ENCODE measurements at places on chromosomes 16 and 17.

DNA sequence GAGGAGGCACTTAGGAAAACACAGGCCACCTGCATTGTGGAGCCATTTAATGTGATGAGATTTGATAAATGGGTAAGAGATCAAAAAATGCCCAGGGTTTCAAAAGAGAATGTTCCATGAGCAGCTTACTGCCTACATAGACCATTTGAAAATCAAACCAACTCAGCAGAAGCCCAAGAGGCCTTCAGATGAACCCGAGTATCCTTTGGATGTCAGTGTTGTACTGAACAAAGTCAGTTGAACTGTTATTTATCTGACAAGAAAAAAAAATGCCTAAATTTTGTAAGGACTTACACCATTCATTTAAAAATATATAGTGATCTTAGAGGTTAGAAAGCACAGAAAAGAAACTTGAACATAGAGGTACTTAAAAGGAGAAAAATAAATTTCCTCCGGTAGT lies 381.7 kb downstream of the ZFHX3 start:
- DNase-seq = no peak

DNA sequence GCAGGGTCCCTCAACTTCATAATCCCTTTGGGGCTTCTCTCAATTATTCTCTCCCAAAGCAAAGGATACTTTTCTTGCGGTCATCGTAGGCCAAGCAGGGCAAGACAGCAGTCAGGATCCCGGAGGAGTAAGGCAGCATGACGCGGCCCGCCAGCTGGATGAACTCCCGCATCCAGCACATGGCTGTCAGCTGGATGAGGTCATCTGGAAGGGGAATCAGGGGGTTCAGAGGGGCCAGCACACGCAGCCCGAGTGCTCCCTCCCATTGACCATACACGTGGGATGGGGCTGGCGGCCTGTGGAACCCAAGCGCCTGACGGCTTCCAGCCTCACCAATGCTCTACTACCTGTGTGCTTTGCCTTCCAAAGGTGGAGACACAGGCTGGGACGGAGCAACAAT lies 19.2 kb downstream of the VAC14 start:
- DNase-seq = no peak

GRCh38 chr17:76744747-76745146 lies 6.8 kb downstream of the MFSD11 start:
- DNase-seq = no peak

GRCh38 chr17:71922439-71922838 lies 198.4 kb upstream of the SOX9 start:
- DNase-seq = no peak

DNA sequence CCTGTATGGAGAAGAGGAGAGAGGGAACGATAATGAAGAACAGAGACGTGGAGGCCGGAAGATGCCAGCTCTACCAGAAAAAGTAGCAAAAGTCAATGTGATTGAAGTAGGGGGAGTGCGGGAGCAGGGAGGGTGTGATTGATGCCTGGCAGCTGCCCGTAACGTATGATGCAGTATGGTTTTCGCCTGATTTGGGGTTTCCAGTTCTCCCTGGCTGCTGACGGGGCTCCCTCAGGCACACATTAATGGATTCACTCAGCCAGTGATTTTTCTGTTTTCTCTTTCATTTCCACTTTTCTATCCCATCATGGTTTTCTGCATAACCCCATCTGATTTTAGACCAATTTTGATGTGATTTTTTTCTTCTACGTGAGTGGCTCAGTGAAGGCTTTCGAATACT lies 62.1 kb downstream of the PRKCA start:
- DNase-seq = no peak

GRCh38 chr16:14334366-14335080 lies 263.4 kb downstream of the MRTFB start:
- DNase-seq = no peak

DNA sequence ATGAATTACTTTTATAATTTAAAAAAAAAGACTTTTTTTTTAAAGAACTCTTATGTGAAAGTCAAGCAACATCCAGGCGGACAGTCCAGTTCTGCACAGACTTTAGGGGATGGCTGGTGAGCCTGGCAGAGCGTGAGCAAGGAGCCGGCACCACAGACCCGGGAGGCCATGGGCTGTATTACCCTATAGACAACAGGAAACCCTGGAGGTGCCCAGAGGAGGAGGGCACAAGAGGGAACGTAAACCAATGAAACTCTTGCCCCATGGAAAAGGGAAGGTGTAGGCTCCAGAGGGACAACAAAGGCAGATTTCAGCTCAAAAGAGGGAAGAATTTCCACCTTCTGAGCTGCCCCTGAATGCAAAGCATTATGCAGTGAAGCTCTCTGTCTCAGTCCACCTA lies 25.5 kb upstream of the RPH3AL start:
- no peak for DNase-seq

DNA sequence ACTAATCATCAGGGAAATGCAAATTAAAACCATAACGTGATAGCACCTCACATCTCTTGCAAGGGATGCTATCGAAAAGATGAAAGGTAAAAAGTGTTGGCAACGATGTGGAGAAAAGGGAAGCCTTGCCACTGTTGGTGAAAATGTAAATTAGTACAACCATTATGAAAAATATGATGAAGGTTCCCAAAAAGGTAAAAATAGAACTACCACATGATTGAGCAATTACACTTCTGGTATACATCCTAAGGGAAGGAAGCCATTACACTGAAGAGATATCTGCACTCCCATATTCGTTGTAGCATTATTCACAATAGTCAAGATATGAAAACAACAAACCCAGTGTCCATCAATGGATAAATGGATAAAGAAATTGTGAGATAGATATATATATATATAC lies 21.5 kb downstream of the ABCA10 start:
- no peak for DNase-seq

GRCh38 chr16:69223882-69224281 lies 36.9 kb downstream of the SNTB2 start:
- DNase-seq = no peak

GRCh38 chr16:71865173-71865863 lies 18.7 kb downstream of the ZNF821 start:
- DNase-seq = no peak

- no peak for DNase-seq
These were observed 75.0 kb downstream of the SPAG9 start for GRCh38 chr17:51045621-51046020.

- no peak for DNase-seq
These were observed 69.8 kb downstream of the CLEC16A start for GRCh38 chr16:11014136-11014535.

DNA sequence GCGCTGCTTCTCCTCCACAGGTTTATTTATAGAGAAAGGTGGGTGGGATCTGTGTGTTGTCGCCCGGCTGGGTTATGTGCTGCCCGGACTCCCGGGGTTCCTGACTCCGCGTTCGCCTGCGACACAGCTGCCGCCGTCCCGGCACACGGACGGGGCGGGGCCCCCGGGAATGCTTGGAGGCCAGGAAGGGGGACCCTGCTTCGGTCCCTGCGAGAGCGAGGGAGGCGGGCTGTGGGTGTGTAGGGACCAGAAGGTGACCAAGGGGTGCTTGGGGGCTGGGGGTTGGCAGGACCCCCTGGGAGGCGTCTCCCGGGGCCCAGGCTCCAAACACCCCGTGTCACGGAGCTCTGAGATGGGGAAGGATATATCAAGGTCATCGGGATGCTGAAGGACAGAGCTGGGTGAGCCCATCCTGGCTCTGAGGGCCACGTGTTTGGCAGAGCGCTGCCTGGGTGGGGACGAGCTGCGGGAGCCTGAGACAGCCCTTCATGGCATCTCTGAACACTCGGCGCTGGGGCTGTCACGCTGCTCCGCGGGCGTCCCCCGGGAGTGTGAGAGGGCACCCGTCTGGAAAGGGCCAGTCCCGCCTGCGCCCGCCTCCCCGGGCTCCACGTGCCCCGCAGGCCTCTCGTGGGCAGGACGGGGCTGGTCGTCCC lies 4.2 kb downstream of the CACNA1H start:
- no peak for DNase-seq

DNA sequence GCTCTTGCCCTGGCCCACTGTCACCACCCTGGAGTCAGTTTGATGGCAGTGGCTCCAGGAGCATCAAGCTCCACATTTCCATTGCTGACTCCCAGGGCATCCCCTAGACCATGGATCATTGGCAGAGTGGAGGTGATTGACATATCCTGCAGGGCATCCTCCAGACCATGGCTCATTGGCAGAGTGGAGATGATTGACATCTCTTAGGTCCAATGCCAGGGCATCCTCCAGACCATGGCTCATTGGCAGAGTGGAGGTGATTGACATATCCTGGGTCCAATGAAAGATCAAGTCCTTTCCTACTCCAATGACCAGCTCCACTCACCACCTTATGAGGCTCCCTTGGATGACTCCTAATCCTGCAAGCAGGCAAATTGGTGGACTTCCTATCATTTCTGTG lies 174.3 kb upstream of the NLRP1 start:
- no peak for DNase-seq

DNA sequence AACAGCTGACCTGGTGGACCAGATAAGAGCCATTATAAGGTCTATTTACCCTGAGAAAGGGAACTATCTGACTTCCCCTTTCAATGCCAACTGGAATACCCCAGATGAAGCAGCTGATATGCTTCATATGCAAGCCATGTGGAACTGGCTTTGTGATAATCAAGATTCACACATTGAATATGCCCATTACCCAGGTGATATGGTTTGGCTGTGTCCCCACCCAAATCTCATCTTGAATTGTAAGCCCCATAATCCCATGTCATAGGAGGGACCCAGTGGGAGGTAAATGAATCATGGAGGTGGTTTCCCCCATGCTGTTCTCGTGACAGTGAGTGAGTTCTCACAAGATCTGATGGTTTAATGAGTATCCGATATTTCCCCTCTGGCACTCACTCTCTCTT lies 42.1 kb downstream of the IKZF3 start:
- DNase-seq = no peak

DNA sequence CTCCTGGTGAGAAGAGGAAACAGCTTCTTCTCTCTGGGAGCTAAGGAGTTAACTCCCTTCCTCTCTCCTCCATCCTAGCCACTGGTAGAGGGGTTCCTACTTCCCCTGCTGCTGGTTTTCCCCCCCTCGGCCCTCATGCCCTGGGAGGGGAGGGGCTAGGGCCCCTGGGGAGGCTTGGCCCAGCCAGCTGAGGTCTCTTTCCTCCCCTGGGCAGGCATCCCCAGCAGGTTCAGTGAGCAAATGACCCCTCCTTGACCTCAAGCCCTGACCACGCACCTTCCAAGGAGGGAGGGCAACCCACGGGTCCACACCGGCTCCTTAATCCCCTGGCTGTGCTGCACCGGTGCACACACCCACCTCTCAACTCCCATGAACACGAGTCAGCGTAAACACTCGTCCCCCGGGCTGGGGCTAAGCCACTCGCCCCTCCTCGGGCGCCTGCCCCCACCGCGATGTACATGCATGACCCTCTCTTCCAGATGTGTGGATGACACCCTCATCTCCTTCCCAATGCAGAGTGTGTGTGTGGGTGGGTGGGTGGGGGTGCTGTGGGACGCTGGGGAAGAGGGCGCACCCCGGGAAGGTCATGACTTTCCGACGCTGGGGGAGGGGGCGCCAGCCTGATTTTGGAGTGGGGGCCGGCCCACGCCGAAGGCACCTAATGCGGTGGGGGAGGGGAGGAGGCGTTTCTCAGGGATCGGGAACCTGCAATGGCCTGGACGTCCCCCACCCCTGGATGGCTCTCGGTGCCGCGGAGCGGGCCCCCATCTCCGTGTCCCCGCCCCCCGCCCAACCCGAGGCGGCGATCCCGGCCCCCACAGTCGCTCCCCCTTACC lies 33.7 kb downstream of the SRCIN1 start:
- DNase-seq = no peak

GRCh38 chr17:27793906-27794569 lies 6.3 kb downstream of the NOS2 start:
- DNase-seq = no peak

- DNase-seq = peak; percentile 22
These were observed 629 bp downstream of the GEMIN4 start for GRCh38 chr17:751269-752001.

DNA sequence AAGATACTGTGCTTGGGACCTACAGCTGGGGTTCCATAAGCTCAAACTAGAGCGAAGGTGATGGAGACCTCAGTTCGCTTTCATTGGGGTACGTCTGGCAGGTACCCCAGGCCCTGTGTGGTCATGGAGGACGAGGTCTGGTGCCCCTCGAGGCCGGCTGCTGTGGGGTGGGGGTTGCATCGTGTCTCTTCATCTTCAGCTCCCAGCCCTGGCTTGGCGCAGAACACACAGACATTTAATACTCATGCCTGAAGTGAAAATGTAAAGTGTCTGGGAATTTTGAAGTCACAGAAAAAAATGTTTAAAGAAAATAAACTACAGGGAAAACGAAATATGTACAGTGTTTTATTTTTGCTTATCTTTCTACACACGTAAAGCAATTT lies 80.5 kb downstream of the TBC1D16 start:
- no peak for DNase-seq

DNA sequence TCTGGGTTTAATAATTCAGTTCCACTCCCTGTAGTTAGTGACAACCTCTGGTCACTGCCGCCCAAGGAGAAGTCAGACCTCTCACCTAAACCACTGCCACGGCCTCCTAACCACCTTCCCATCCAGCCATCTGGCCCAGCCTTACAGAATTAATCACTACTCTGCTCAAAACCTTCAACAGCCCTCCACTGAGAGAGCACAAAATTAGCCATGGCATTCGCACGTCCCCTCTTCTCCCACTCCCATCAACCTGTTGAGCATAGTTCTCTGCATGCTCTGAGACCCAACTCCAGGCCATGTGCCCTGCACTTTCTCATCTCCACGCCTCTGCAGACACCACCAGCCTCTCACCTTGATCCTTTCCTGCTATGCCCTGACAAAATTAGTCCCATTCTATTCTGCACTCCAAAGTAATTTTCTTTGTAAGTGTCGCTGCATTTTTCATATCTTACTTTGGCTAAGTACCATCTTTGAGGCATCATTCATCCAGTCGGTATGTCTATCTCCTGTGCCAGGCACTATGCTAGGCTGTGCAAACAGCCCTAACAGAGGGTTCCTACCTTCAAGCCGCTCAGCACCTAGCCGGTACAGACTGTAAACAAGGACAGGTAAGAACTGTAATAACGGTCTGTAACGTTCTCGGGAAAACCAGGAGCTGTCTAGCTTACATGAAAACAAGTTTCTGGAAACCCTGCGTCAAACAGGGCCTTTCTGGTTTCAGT lies 963 bp downstream of the COPRS start:
- no peak for DNase-seq

DNA sequence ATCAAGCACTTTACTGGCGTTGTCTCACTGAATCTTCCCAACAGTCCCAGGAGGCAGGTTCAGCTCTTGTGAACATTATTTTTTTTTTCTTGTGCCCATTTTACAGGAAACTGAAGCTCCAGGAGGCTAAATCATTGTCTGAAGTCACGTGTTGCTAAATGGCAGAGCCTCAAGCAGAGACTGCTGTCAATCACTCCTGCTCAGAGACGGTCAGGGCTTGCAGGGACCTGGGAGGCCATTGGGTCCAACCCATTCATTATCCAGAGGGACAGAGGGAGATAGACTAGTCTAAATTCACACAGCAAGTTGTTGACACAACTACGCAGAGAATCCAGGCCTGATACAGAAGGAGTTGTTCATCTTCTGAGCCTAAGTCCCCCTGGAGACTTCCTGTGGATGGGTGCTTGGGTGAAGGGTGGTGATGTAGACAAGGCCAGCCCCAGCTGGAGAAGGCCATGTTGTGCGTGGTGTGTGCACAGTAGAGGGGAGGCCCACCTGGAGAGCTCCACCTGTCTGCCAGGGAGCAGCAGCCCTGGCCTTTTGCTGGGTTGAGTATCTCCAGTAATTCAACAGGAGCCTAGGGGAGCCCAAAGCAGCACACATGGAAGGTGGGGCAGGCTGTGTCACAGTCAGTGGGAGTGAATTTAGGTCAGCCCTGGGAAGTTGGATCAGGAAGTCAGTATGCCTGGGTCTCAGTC lies 24.3 kb upstream of the C1QL1 start:
- no peak for DNase-seq

- DNase-seq = peak; percentile 36
These were observed 70.8 kb downstream of the ABR start for GRCh38 chr17:1108765-1109605.

- no peak for DNase-seq
These were observed 19.8 kb upstream of the TIMP2 start for GRCh38 chr17:78944956-78945355.
